Stimulated activated CD4-positive, alpha-beta T cell treated with anti-CD3 and anti-CD28 coated beads, Interleukin-4, amount 100 ng/mL, for 48 hours (primary cell): ENCODE measurements at places on chromosomes 5 and 9.
A peak's percentile ranks its signal among the peaks of the same experiment; 100 is the strongest.

GRCh38 chr5:77356740-77357139 is 135.4 kb downstream of the WDR41 start:
- peak; percentile 31 for DNase-seq

DNA sequence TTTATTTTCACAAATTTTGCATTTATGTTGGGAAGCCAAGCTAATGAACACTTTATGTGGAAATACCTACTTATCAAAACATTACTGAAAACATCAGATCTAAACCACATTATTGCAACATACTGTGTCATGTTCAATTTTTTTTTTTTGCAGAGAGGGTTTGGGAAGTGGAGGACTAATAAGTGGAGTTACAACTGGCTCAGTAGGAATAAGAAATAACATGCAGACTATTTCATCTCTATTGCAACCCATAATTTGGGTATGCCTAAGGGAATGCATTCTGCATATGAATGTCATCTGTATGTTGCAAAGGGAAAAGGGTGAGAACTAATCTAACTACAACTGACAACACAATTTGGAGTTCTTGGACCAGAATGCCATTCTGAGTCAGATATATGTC is 41.8 kb downstream of the APC start:
- DNase-seq = no peak

- DNase-seq = no peak
Measured at GRCh38 chr5:158234323-158235158, 375.6 kb upstream of the CLINT1 start.

DNA sequence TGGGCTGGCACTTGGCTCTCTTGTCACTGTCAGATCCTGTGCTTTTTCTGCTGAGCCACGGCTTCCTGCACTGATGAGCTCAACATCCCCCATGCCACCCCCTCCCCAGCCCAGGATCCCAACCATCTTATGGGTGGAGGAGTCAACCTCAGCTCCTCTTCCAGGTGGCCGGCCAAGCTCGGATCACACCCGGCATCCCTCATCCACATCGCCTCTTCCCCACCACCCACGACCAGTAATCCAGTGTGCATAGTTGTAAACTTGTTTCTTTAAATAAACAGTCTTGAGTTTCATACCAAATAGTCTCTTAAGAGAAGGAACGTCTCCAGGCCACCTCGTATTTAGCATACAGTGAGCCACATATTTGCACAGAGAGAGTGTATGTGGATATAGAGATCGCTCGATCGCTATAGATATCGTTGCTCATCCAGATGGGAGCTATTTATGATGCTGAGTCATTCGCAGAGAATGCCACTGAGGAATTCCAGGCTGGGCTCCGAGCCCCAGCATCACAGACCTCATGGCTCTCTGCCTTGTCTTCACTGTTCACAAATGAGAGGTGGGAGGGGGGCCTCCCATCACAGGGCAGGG is 61.8 kb upstream of the CPLX2 start:
- no peak for DNase-seq

DNA sequence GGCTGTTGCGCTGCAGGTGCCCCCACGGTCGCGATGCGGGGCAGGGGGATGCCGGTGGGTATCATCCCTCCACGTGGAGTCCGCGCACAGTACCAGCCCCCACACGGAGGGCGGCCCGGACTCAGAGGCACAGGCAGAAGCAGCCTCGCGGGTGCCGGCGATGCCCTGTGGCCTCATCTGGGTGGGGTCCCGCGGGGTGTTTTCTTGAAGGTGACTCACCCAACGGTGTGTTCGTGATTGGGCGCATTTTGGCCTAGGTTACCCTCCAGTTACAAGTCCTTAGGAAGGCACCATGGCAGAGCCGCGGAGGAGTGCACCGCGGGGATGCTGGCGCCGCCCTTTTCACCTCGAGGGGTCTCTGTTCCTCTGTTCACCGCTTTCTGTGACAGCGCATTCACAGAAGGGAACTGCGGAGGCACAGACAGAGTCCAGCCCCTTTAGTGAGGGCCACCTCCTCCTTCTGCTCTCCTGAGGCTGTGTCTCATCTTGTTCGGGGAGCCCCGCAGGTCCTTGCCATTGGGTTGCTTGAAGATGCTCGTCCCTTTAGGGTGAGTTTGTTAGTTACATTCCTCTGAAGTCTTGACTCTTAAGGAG is 21.6 kb upstream of the EXOC3 start:
- no peak for DNase-seq

- peak; percentile 72 for DNase-seq
Measured at GRCh38 chr5:134503088-134503936, 22.2 kb upstream of the JADE2 start.

GRCh38 chr9:37466037-37466709 is 923 bp upstream of the ZBTB5 start:
- DNase-seq = peak; percentile 28
